ENCODE measurements at places on chromosomes 7 and 10.

DNA sequence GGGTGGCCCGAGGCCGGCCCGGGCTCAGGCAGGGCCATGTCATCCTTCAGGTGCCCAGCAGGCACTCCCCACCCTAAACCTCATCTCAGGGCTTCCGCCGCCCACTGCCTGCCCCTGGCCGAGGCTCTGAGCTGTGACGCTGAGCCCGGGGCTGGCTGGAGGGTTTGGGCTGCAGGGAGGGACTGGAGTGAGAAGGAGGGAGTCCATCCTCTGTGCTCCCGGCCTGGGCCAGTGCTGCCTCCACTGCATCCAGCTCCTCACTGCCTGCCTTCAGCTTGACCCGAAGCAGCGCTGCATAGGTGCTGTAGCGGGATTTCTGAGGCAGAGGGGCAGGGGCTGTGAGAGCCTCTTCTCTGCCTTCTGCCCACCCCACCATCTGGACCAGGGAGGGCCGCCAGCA, 7.6 kb downstream of the NFKB2 start:
- peak; percentile 59 for DNase-seq

GRCh38 chr10:69069090-69070042, 18.5 kb upstream of the SRGN start:
- DNase-seq, result no peak

DNA sequence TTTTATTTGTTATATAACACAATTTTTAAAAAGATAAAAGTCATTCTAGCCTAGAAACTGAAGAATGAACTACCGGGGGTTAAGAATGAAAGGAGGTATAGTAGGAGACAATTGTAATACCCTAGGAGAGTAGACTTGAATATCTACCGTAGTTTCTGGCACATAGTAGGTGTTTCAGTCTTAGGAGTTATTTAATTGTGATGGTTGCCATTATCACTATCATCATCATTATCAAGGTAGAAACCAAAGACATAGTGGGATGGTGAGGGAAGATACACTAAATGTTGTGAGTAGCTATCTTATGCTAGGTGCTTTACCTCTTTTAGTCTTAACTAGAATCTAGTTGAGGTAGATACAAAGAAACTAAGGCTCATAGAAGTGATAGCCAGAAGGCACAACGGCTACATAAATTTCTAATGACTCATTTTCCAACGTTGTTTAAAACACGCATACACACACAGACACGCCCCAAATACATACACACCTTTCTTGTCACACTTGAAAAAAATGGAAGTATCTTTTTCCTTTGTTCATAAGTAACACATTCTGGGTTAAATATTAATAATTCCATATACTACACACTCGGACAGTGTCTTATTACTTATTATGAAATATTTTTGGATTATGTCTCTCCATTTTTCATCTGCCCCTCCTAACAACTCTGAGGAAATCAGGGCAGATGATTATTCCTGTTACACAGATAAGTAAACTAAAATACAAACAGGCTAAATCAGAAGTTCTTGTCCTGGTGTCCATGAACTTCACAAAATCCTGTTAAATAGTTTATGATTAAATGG, 2.0 kb upstream of the ANLN start:
- DNase-seq, result no peak

DNA sequence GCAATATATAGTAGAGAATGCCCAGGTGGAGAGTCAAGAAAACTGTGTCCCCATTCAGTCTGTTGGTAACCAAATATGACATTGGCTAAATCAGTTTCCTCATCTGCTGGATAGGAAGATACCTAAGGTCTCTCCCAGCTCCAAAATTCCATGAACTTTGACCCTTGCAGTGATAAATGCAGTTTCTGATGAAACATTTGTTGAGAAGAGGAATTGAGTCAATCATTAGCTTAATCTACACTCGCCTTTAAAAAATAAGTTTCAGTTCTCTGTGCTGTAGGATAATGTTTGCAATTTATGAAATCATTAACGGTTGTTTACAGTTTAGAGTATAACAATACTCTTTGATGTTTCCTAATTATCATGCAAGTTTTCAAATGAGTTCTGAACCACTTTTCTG, 38.0 kb upstream of the SLC25A13 start:
- no peak for DNase-seq

GRCh38 chr10:8975535-8975934, 921.0 kb downstream of the GATA3 start:
- no peak for DNase-seq

DNA sequence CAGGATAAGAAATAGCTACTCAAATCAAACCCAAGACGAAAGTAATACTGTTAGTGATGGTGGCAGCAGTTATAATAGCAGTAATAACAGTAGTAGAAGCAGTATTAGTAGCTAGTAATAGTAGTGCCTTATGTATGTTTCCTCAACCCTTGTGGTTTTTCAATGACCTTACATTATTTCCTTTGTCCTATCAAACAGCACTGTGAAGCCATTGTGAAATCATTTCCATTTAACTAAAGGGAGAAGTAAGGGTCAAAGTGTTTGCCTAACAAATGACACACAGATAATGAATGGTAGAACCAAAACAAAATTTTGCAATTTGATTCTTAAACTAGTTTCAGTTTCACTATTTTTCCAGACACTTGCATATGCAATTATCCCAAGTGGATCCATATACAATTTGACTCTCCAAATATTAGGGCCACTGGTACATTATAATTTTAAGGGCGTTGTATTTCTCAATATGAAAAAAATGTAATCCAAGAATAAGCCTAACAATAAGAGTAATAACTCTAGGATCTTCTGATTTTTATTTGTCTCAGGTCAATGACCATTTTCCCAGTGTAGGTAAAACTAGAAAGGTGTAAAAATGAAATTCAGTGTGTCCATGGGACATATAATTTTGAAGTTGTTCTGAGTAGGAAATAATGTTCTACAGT, 33.7 kb upstream of the TMEM26 start:
- no peak for DNase-seq

- no peak for DNase-seq
Observed at GRCh38 chr10:68184546-68184945, 47.4 kb downstream of the ATOH7 start.

- DNase-seq, result no peak
Observed at GRCh38 chr7:121633186-121633585, 237.1 kb upstream of the FAM3C start.

GRCh38 chr7:92313055-92313454, 67.3 kb downstream of the ANKIB1 start:
- DNase-seq, result no peak

- no peak for DNase-seq
Observed at GRCh38 chr10:72133517-72133916, 45.2 kb upstream of the SPOCK2 start.

DNA sequence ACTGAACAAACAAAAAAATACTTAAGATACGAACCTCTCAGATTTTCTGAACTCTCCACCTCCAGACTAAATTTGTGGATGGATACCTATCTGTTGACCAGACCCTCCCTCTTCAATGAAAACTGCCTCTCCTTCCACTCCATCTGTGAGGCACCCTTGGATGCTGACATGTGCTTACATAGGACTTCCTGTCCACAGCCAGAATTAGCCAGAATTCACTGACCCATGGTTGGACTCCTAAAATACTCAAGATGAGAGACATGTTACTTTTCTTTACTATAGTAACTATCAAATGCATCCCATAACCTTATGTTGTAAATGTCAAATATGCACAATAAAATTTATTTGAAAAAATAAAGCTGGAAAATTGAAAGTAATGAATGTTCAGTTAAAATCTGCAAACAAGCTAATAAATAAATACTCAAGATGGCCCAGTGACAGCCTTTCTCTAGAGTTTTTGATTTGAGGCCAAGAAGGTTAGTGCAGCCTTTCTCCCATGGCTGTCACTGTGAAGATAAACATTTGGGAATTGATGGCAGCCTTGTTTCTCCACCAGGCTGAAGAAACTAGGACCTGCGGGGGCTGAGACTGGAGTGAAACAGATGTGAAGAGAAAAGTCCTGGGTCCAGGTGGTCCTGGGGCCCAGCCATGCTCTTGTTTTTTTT, 287.0 kb downstream of the ZEB1 start:
- DNase-seq, result no peak

- DNase-seq, result no peak
Observed at GRCh38 chr7:41058986-41059741, 643.7 kb downstream of the INHBA start.

DNA sequence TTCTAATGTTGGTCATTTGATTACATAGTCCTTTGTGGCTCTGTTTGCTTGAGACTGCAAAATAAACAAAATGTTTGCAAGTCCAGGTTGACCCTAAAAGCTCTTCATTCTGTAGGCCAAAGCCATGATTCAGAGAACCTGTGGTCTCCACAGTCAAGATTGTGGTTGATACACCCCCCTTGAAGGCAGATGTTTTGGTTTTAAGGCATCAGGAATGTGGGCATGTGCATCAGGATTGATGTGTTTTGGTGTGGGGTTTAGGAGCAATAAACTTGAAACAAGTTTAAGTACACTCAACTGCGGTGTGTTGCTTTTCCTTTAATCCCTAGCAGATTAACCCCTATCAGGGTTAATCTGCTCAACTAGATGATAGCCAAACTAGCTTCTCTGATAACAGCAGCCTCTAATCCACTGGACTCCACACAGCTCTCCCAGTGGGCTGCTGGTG, 379.1 kb upstream of the GALNT17 start:
- DNase-seq, result no peak

DNA sequence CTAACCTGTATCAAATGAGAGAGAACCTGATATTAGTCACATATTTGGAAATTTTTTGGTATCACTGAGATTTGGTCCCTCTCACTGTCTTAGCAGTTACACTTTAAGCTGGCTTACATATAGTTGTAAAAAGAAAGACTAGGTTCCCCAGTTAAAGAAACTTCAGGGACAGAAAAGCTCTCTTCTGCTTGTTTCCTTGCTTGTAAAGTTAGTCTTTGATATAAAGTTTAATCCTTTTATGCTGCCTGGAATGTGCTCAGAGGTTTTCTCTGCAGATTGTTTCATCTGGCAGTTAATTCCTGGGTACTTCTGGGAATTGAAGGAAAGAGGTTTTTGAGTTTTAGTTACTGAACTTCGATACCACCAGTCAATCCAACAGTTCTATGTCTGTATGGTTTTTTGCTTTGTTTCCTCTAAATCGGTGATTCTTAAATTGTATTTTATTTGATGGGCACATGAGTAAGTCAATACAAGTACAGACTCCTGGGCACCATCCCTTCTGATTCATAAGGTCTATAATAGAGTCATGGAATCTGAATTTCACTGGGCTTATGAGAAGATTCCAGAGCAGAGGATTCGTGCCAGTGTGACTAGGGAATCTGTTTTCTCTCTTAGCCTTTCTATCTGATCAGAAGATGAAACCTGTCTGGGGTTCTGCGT, 1080.9 kb upstream of the C7orf33 start:
- DNase-seq, result no peak

GRCh38 chr7:44673324-44673723, 66.9 kb downstream of the OGDH start:
- no peak for DNase-seq

GRCh38 chr7:49703881-49704280, 69.6 kb upstream of the VWC2 start:
- DNase-seq, result no peak

DNA sequence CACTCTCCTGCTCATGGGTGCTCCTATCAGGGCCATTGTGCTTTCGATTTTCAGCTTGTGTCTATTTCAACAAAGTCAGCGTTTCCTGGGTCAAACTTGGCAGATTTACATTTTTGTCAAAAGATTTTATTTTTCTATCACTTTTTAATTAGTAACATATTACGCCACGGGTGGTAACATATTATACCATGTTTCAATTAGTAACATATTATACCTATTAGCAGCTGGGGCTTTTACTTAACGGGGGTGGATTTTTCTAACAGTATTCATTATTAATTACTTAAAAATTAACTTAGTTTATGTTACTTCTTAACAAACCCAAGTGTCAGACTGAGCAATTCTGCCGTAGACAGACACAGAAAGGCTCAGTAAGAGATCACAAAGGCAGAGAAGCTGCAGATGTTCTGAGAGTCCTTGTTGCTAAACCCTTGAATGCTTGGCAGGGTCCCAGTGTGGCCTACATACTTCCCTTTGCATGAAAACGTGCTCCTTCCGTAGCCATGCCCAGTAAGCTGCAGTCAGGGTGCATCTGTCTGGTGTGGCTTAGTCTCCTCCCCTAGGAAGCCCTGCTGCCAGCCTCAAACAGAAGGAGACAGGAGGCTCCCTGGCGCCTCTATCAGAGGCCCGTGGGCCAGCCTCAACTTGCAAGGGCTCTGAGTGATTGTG, 263.1 kb upstream of the CXCL12 start:
- DNase-seq, result no peak

- no peak for DNase-seq
Observed at GRCh38 chr10:35928748-35929147, 286.7 kb upstream of the FZD8 start.

GRCh38 chr10:87504307-87504639, 420 bp upstream of the MINPP1 start:
- DNase-seq, result no peak

GRCh38 chr10:62813981-62814380, 2.2 kb downstream of the EGR2 start:
- no peak for DNase-seq

DNA sequence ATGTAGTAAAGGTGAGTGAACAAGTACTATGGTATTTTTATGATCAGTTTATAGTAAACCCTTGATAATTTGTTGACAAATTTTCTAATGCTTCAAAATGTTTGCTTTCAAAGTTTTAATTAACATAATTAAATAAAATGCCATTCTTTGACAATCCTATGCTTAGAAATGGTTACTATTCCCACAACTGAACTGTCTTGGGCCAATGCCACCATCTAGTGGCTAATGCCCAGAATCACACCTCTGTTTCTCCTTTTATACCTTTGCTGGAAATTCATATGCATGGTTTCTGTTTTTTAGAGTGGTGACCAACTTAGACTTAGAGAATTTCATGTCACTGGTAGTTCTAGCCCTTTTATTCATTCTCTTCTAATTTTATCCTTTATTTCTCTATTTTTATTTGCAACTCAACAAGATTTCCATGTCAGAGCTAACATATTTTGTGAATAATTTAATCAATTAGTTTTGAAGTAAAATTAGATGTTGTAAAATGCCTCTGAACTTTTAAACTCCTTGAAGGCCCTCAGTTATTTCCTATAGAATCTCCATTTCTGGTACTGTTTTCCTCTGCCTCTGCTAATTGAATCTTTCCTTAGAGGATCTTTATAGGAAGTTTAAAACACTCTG, 31.1 kb downstream of the PCGF5 start:
- peak; percentile 63 for DNase-seq

- no peak for DNase-seq
Observed at GRCh38 chr7:44156453-44157010, 15.4 kb upstream of the MYL7 start.

DNA sequence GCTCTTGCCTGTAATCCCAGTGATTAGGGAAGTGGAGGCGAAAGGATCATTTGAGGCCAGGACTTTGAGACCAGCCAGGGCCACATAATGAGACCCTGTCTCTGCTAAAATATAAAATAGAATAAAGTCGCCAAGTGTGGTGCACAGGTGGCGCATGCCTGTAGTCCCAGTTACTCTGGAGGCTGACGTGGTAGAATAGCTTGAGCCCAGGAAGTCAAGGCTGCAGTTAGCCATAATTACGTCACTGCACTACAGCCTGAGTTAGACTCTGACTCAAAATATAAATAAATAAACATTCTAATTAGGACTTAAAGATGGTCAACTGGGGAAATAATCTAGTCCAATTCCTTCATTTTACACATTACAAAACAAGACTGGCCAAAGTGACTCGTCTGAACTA, 768 bp downstream of the CHCHD2 start:
- no peak for DNase-seq

Measured in activated CD8-positive, alpha-beta memory T cell treated with anti-CD3 and anti-CD28 coated beads for 24 hours (primary cell).